Glutamatergic neuron (in vitro differentiated cells): ENCODE measurements at places on chromosomes 4 and X.

DNA sequence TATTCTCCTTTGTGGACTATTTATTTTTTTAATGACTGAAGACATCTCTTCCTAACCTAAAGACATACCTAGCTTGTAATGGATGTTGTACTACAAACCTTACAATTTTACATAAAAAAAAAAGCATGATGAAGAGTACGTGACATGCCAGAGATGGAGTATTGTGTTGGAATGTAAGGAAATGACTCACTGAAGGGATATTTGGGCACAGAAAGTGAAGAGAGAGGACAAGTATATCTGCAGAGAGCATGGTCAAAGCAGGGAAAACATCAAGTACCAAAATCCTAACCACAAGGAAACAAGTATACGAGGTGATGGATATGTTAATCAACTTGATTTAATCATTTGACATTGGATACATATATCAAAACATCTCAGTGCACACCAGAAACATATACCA, 1051.4 kb upstream of the PRKX start:
- no peak overlapping the region for H3K4me3 ChIP-seq
- no peak for DNase-seq

- peaks cover 6% of the 10 kb centered on the region for H3K36me3 ChIP-seq
- no peak for DNase-seq
- no peaks in the 10 kb centered on the region for H3K27me3 ChIP-seq
- H3K4me3 ChIP-seq, result no peak overlapping the region
- H3K27ac ChIP-seq, result no peak overlapping the region
Measured at GRCh38 chr4:47525154-47525819, 40.2 kb downstream of the ATP10D start.

GRCh38 chr4:164169591-164169990, 584.3 kb upstream of the SMIM31 start:
- no peaks in the 10 kb centered on the region for H3K36me3 ChIP-seq
- H3K4me3 ChIP-seq, result no peak overlapping the region
- no peaks in the 10 kb centered on the region for H3K4me1 ChIP-seq
- H3K27ac ChIP-seq, result no peak overlapping the region
- H3K27me3 ChIP-seq, result no peaks in the 10 kb centered on the region

DNA sequence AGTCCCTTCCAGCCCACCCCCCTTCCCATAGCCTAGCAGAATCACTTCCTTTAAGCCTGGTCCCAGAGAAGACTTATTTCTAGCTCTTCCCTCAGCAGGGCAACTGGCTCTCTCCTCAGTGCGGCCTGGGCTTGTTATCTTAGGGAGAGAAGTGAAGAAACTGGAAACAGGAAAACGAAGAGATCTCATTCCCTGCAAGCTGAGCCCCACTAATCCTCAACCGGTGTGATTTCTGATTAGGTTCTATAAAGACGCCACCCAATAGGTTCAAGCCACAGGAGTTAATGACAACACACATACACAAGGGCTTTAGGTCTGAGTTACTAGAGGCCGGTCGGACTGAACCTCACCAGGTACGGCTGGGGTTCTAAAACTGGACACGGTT, 3.2 kb downstream of the GSX2 start:
- H3K36me3 ChIP-seq, result peaks cover 6% of the 10 kb centered on the region
- peak overlapping the region; percentile 73 for H3K4me3 ChIP-seq
- DNase-seq, result no peak
- peaks cover 46% of the 10 kb centered on the region for H3K27me3 ChIP-seq

- H3K4me3 ChIP-seq, result no peak overlapping the region
- no peak for DNase-seq
- peaks cover 2% of the 10 kb centered on the region for H3K27me3 ChIP-seq
- H3K4me1 ChIP-seq, result no peaks in the 10 kb centered on the region
- H3K27ac ChIP-seq, result no peak overlapping the region
- no peaks in the 10 kb centered on the region for H3K36me3 ChIP-seq
Measured at GRCh38 chrX:96861218-96861617, 22.5 kb upstream of the RPA4 start.

DNA sequence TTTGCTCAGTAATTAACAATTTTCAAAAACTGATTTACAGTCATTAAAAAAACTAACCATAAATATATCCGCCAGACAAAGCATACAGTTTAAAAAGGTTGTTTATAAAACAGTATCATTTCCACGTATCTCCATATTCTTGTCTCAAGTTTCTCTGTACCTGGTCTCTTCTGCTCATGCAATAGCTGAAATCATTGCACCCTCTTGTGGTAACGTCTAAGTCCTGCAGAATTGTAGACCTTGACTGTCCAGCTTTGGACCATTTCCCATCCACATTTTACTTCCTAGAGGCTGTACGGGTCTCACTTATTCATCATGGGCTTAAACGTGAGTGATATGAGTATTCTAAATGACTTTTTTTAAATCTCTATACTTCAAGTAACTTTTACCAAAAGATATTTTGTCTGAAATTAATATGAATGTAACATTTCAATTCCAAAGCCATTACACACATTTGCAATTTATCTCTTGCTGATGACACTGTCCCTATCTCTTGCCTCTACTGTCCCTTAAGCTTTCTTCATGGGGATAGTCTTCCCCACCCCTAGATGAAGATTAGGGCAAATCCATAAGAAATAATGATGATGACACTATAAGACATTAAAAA, 118.5 kb downstream of the BTC start:
- H3K4me3 ChIP-seq, result no peak overlapping the region
- no peaks in the 10 kb centered on the region for H3K36me3 ChIP-seq
- H3K4me1 ChIP-seq, result no peaks in the 10 kb centered on the region
- no peak for DNase-seq
- H3K27me3 ChIP-seq, result peaks cover 6% of the 10 kb centered on the region

DNA sequence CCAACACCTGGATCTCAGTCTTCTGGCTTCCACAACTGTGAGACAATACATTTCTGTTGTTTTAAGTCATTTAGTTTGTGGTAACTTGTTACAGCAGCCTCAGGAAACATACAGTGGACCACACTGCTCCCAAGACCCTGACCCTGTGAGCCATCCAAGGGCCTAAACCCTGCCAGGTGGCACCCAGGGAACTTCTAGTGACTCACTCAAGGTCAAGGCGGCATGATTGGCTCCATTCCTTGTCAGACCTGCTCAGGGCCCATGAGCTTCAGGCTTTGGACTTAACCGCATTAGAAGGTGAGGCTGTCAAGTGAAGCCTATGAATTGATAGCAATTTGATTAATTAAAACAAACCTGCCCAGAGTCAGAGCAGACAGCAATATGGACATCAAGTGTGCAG, 165.7 kb upstream of the MAMLD1 start:
- H3K4me1 ChIP-seq, result no peaks in the 10 kb centered on the region
- H3K27ac ChIP-seq, result no peak overlapping the region
- H3K27me3 ChIP-seq, result no peaks in the 10 kb centered on the region
- DNase-seq, result no peak

- H3K4me3 ChIP-seq, result no peak overlapping the region
- H3K36me3 ChIP-seq, result no peaks in the 10 kb centered on the region
- no peaks in the 10 kb centered on the region for H3K4me1 ChIP-seq
- H3K27me3 ChIP-seq, result no peaks in the 10 kb centered on the region
- H3K27ac ChIP-seq, result no peak overlapping the region
Measured at GRCh38 chr4:142314247-142314646, 531.9 kb downstream of the INPP4B start.

GRCh38 chr4:85522277-85522676, 47.3 kb downstream of the ARHGAP24 start:
- H3K27ac ChIP-seq, result no peak overlapping the region
- H3K36me3 ChIP-seq, result no peaks in the 10 kb centered on the region
- H3K4me1 ChIP-seq, result no peaks in the 10 kb centered on the region
- no peak overlapping the region for H3K4me3 ChIP-seq
- H3K27me3 ChIP-seq, result peaks cover 2% of the 10 kb centered on the region

- peaks cover 23% of the 10 kb centered on the region for H3K4me1 ChIP-seq
- no peak overlapping the region for H3K4me3 ChIP-seq
- no peak for DNase-seq
- H3K36me3 ChIP-seq, result peaks cover 9% of the 10 kb centered on the region
- H3K27ac ChIP-seq, result no peak overlapping the region
Measured at GRCh38 chr4:174278467-174278866, 5.0 kb downstream of the FBXO8 start.

GRCh38 chr4:85831647-85832046, 356.7 kb downstream of the ARHGAP24 start:
- H3K36me3 ChIP-seq, result no peaks in the 10 kb centered on the region
- H3K27me3 ChIP-seq, result peaks cover 2% of the 10 kb centered on the region
- DNase-seq, result no peak
- H3K4me1 ChIP-seq, result peaks cover 12% of the 10 kb centered on the region
- H3K4me3 ChIP-seq, result no peak overlapping the region
- H3K27ac ChIP-seq, result no peak overlapping the region

DNA sequence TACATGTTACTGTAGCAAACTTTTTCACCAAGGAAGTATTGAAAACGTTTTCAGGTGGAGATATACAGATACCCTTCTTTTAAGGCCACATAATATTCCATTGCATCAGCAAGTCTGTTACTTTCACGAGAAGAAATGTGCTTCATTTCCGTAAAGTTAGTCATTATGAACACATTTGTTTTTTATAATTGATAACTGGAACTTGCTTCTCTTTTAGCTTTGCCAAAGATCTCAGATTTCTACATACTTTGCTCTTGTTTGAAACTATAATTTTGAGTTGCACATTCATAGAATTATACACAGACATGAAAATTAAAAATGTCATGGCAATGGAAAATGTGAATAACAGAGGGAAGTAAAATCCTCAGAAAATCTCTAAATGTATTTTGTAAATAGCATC, 128.7 kb upstream of the GIMD1 start:
- no peak overlapping the region for H3K27ac ChIP-seq
- peaks cover 2% of the 10 kb centered on the region for H3K27me3 ChIP-seq
- no peak for DNase-seq
- no peak overlapping the region for H3K4me3 ChIP-seq
- H3K36me3 ChIP-seq, result no peaks in the 10 kb centered on the region

GRCh38 chr4:103719105-103719829, 518 bp downstream of the TACR3 start:
- H3K4me1 ChIP-seq, result no peaks in the 10 kb centered on the region
- H3K27ac ChIP-seq, result no peak overlapping the region
- H3K27me3 ChIP-seq, result peaks cover 2% of the 10 kb centered on the region
- peak overlapping the region; percentile 82 for H3K4me3 ChIP-seq

DNA sequence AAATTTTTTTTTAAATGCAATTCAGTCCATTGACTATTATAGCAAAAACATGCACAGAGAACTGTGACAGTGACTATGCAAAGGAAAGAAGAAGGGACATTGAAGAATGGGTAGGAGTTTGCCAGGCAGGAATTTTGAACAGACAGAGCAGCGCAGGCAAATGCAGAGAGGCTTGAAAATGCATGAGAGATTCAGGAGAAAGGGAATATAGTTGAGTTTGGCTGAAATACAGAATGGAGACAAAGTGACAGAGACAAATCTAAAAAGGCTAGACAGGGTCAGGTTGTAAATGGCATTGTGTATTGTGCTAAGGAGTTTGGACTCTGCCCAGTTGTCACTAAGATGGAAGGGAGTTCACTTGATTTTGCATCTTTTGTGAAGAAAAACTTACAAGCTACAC, 42.4 kb upstream of the IL21 start:
- no peaks in the 10 kb centered on the region for H3K27me3 ChIP-seq
- H3K4me1 ChIP-seq, result no peaks in the 10 kb centered on the region
- H3K27ac ChIP-seq, result no peak overlapping the region
- no peak for DNase-seq
- H3K36me3 ChIP-seq, result no peaks in the 10 kb centered on the region

GRCh38 chrX:44876086-44876485, 3.1 kb downstream of the KDM6A start:
- peaks cover 3% of the 10 kb centered on the region for H3K27me3 ChIP-seq
- H3K36me3 ChIP-seq, result no peaks in the 10 kb centered on the region
- DNase-seq, result no peak
- no peak overlapping the region for H3K27ac ChIP-seq
- H3K4me1 ChIP-seq, result peaks cover 3% of the 10 kb centered on the region

GRCh38 chrX:122046226-122046625, 998.8 kb downstream of the GLUD2 start:
- no peak overlapping the region for H3K27ac ChIP-seq
- H3K4me3 ChIP-seq, result no peak overlapping the region
- no peaks in the 10 kb centered on the region for H3K36me3 ChIP-seq
- H3K4me1 ChIP-seq, result no peaks in the 10 kb centered on the region
- H3K27me3 ChIP-seq, result no peaks in the 10 kb centered on the region

DNA sequence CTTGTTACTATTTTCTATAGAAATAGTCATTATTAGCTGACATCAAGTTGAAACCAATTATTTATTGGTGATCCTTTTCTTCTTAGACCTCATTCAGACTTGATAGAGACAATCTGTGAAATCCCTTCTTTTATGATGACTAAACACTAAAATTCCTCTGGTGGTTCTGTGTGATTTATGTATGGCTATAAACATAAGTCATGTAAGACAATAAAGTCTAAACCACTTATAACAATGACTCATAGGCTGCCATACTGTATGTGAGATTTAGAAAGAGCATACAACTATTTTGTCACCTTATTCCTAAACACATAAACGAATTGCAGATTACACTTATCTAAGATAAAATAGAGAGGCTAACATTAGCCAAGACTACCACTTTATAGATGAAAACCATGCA, 101.1 kb upstream of the PRR32 start:
- no peaks in the 10 kb centered on the region for H3K36me3 ChIP-seq
- H3K4me1 ChIP-seq, result no peaks in the 10 kb centered on the region
- H3K27me3 ChIP-seq, result no peaks in the 10 kb centered on the region
- no peak for DNase-seq
- H3K4me3 ChIP-seq, result no peak overlapping the region
- no peak overlapping the region for H3K27ac ChIP-seq

DNA sequence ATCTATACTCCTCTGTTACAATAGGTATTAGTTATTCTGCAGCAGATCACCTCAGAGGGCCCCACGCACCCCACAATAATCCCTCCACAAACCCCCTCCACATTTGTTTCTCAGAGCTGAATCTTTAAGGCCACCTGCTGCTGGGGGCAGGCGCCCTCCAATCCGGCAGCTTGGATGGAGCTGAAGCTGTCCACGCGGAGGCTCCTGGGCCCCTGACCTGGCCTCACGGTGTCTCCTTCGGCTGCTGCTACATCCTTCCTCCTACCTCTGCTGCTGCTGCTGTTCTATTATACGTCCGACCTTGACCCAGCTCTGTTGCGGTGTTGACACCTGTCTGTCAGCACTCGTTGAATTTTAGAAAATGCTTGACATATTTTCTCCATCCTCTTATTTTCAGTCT, 430.2 kb upstream of the ZFP42 start:
- H3K4me3 ChIP-seq, result no peak overlapping the region
- H3K4me1 ChIP-seq, result no peaks in the 10 kb centered on the region
- H3K36me3 ChIP-seq, result no peaks in the 10 kb centered on the region
- DNase-seq, result no peak
- H3K27me3 ChIP-seq, result no peaks in the 10 kb centered on the region

DNA sequence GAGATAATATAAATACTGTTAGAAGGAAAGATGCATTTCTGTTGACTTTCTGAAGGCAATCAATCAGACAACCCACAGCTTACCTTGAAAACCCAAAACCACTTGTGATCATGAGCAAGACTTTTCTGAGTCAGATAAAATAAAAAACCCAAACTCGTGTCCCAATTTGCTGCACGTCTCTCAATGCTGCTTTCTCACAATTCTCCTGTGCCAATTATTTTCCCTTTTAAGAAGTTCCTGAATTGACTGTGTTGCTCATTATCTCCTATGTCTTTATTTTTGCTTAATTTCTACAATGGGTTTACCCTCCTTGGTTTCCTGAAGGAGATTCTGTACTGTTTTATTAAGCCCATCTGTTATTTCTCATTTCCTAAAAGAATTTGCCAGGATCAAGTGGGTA, 1891.9 kb upstream of the PCDH10 start:
- H3K27ac ChIP-seq, result no peak overlapping the region
- no peak overlapping the region for H3K4me3 ChIP-seq
- no peaks in the 10 kb centered on the region for H3K4me1 ChIP-seq
- DNase-seq, result no peak

- H3K4me3 ChIP-seq, result no peak overlapping the region
- H3K27me3 ChIP-seq, result no peaks in the 10 kb centered on the region
- H3K4me1 ChIP-seq, result no peaks in the 10 kb centered on the region
Measured at GRCh38 chrX:35711281-35711680, 86.9 kb upstream of the MAGEB16 start.
